ENCODE measurements at places on chromosomes 1 and 21.

GRCh38 chr1:108661030-108661609 is at the start of gene HENMT1:
HENMT1 (minus strand) TSS chr1:108661093; CDS start chr1:108659884, 1,209 bp downstream.
- peak; percentile 61 for DNase-seq

GRCh38 chr1:159141584-159142390 is 29.6 kb upstream of the CADM3 start:
- DNase-seq = no peak

- no peak for DNase-seq
Measured at GRCh38 chr1:229190057-229190575, 80.8 kb upstream of the RAB4A start.

GRCh38 chr1:207841901-207842300 is 69.0 kb downstream of the CD34 start:
- no peak for DNase-seq

DNA sequence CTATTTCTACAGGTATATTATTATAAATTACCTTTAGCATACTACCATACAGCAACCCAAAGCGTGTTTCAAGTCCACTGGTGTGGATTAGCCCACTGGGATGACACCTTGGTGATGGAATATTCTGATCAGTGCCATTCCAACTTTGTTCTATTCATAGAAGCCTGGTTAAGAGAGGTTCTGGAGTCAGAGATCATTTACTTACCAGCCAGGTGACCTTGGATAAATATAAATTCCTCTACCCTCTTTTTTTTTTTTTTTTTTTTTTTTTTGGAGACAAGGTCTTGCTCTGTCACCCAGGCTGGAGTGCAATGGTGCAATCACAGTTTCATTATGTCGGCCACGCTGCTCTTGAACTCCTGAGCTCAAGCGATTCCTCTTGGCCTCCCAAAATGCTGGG is at the start of gene SPATA45:
Gene SPATA45, minus strand, starts transcription at position 101 of the 400 bp plus-strand sequence. CDS start 11,500 bp downstream, outside the sequence.
- DNase-seq = no peak

GRCh38 chr1:27342391-27342777 is 562 bp downstream of the SYTL1 start:
- no peak for DNase-seq

DNA sequence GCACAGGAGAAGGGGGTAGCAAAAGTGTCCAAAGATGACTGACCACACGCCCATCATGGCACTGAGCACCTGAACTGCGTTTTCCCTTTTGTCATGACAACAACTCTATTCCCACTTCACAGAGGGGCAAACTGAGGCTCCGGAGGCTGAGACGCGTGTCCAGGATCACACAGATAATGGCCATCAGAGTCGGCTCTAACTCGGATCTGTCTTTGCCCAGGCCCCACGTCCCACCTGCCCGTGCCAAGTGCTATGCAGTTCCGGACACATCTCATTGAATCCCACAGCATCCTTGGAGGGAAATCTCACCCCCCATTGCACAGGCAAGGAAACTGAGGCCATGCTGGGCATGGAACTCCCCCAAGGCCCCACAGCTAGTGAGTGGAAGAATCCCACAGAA is 62.1 kb downstream of the MATN1 start:
- no peak for DNase-seq

DNA sequence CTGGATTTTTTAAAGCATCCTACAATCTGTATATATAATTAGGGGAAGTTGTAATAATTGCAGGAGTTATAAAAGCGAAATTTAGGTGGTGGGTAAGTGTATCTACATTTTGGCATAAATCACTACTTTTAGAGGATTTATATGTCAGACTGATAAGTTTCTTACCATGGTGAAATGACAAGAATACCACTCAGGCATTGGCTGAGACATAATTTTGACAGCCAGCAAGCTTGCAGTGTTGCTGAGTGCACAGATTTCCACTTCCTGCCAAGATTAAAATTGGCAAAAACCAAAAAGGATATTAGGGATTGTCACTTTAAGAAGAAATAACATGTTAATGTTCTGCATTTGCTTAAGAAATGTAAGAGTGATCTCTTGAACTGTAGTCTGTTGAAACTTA is 28.2 kb downstream of the NFIA start:
- no peak for DNase-seq

- no peak for DNase-seq
Measured at GRCh38 chr1:182351790-182352364, 39.7 kb downstream of the GLUL start.

DNA sequence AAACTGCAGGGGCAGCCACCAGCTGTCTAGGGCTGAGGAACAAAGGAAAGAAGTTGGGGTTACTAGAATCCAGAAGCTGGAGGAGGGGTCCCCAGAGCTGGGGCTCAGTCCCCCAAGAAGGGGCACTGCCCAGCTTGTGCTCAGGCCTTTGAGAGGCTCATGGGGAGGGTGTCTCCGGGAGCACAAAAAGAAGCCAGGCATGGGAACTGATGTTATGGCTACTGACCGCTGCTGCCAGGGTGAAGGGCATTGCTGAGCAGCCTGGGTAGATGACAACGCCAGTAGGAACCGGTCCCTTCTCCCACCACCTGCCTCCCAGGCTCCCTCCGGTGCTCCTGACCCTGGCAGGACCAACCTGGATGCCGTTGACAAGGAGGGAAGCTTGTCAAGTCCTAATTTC is 762.5 kb upstream of the TPTE start:
- no peak for DNase-seq

DNA sequence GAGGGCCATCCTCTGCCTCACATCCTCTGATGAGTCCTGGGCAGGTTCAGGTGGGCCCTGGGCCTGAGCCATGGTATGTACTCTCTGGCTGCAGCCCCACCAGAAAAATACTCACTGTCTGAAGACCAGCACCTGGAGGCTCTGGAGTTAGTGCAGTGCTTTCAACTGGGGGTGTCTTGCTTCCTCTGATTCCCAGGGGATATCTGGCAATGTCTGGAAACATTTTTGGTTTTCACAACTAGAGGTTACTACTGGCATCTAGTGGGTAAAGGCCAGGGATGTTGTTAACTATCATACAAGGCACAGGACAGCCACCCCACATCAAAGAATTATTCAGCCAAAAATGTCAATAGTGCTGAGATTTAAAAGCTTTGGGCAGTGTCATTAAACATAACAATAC is 152.7 kb downstream of the HIVEP3 start:
- DNase-seq = no peak

GRCh38 chr1:11307852-11308251 is 34.9 kb downstream of the UBIAD1 start:
- DNase-seq = no peak

DNA sequence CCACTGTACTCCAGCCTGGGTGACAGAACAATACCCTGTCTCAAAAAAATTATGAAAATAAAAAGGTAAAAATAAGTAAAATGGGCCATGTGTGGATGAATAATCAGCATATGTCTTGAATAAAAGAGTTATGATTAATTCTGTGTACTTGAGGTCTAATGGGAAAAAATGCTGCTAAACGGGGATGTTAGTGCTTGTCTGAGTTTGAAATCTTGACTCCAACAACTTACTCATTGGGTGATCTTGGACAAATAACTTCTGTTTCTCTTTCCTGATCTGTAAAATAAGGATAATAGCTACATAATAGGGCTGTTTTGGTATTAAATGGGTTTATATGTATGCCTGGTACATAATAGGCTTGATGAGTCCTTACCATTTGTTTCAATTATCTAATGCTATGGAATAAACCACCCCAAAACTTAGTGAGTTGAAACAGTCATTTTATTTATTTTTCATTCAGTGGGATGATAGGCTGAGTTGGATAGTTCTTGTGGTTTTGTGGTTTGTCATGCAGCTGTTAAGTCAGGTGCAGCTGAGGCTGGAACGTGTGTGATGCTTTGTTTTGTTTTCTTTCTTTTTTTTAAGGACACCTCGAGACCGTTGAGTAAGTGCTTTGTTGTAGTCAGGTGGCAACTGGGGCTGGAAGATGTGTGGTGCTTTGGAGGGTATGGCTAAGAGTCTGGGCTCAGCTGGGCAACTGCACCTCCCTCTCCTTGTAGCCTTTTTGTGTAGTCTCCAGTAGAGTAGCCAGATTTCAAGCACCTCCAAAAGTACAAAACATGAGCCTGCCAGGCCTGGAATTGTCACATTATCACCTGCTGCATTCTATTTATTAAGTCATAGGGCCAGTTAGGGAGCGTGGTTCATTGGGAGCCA is 4.9 kb downstream of the MDM4 start:
- peak; percentile 41 for DNase-seq

DNA sequence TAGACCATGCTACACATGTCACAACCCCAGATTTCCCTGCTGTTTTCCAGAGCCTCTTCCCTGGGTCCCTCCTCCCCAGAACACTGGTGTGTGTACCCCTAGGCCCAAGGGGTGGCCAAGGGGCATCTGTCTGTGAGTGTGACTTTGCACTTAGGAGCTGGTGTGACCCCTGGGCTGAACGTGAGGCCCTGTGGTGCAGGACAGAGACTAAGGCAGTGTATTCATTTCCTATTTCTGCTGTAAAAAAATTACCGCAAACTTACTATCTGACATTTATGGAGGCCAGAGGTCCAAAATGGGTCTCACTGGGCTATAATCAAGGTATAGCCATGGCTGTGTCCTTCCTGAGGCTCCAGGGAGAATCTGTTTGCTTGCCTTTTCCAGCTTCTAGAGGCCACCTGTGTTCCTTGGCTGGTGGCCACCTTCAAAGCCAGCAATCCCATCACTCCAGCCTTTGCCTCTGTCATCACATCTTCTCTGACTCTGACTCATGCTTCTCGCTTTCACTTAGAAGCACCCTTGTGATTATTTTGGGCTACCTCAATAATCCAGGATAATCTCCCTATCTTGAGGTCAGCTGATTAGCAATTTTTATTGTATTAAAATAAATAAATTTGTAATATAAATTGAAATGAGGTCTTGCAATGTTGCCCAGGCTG is 24.0 kb upstream of the ELOA start:
- DNase-seq = no peak

DNA sequence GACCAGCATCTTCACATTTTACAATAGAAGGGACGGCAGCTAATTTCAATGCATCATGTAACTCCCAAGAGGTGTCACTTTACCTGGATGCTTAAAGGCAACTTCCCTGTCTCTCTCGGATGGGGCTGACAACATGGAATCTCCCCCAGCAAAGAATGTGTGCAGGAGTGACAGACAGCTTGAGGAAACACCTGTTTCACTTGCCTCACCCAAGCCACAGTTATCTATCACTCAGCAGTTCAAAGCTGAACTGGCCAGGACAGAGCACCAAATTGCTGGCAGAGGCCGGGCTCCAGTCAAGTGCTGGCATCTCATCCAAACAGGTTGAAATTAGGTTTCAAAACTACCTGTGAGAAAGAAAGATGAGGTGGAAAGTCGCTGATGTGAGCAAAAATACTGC is 538.0 kb upstream of the PLXNA2 start:
- DNase-seq = no peak

DNA sequence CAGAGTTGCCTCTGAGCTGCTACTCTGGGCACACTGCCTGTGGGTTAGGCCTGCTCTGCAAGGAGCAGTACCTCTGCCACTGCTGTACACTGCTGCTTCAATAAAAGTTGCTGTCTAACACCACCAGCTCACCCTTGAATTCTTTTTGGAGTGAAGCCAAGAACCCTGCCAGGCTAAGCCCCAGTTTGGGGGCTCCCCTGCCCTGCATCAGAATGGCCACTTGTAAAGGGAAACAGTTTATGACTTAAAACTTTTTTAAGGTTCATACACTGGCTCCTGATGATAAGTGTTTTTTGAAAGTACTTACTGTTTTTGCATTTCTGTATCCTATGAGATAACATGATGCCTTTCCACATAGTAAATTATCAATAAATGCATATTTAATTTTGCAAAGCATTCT is 310.0 kb downstream of the LMO4 start:
- DNase-seq = no peak

- no peak for DNase-seq
Measured at GRCh38 chr21:28798798-28799197, 193.9 kb downstream of the LTN1 start.

DNA sequence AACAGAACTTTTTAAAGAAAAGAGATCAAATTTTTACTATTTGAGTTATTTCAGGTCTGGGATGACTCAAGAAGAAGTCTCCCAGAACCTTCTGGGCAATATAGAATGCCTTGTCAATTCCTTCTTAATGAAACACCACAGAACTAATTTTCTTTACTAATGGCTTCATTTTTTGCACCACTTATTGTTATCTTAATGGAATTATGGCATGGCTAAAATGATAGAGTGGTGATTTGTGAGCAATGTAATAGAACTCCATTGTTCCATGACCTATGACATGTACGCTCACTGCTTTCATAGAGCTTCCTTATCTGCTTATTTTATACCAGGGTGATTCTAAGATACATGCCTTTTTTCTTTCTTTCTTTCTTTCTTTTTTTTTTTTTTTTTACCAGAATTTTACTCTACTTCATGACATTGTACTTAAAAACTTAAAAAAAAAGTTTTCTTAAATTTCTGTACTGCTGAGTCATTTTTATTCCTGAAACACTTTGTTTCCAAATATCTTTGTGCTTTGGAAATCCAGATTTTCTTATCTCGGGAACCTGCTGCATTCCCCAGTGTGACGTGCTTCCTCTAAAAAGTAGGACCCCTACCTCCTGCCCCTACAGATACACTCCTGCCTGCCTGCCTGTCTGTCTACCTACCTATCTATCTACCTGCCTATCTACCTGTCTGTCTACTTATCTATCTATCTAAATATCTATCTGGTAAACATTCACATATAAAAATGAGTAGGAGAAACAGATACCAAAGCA is 284.9 kb downstream of the PBX1 start:
- no peak for DNase-seq

GRCh38 chr1:89739013-89739843 is 81.6 kb upstream of the LRRC8D start:
- peak; percentile 37 for DNase-seq

DNA sequence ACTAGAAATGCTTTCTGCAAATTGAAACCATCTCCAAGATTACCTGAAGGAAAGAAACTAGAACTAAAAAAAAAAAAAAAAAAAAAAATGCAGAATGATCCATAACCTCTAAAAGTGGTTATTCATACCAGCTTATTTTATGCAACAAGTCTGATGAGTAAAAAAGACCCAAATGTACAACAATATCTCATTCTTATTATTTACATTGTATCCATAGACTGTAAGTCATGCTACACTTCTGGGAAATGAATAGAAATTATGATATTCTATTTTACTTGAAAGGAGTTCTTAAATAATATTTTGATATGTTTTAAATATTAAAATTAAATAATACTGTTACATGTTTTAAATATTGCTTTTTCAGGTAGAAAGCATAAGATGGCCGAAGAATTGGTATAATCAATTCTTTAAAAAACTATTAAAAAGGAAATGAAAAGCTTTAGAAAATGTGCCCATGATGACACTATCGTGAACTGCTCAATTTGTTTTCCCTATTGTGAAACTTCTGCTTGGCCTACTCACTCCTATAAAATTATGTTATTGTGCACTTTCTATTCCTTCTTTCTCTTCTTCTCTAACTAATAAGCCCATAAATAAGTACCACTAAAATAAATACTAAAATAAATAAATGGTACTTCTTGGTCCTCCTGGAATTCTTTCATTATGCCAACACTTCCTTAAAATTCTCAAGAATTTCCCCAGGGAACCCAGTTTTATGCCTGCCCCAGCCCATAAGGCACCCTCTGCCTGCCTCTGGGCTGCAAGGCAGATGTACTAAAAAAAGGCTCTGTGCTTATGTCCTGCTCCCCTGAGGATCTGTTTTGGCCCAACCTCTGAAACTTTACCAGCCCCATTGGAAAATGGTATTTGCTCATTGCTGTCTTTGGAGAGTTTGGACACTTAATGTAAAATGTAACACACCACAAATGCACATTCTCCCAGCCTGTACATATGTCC is 18.1 kb downstream of the SAMSN1 start:
- DNase-seq = no peak

GRCh38 chr1:63082766-63083165 is 239.6 kb upstream of the FOXD3 start:
- no peak for DNase-seq

- no peak for DNase-seq
Measured at GRCh38 chr21:40587736-40588346, 259.1 kb downstream of the DSCAM start.

- no peak for DNase-seq
Measured at GRCh38 chr1:248792342-248792741, 33.4 kb downstream of the SH3BP5L start.

Data from activated gamma-delta T cell treated with anti-CD3 and anti-CD28 coated beads, Interleukin-2, amount 50 U/mL, for 16 hours (primary cell).